ENCODE measurements at places on chromosomes 16 and 17. TPM values are rescaled to one million over a fixed set of nuclear protein-coding genes. Genes with fewer than 3 reads are reported as not detected.
A peak's percentile ranks its signal among the peaks of the same experiment; 100 is the strongest.

- H3K4me1 ChIP-seq = peaks cover 7% of the 10 kb centered on the region
- H3K4me3 ChIP-seq = no peak overlapping the region
- H3K36me3 ChIP-seq = no peaks in the 10 kb centered on the region
- no peak for DNase-seq
These were observed 3.5 kb upstream of the CNEP1R1 start for GRCh38 chr16:50021544-50021943.

The MPRIP gene
- total RNA-seq = 342 TPM

The P2RX5 gene
- total RNA-seq = 4.7 TPM

GRCh38 chr16:24488045-24488444 lies 51.3 kb upstream of the RBBP6 start:
- H3K27ac ChIP-seq = no peak overlapping the region
- H3K27me3 ChIP-seq = no peaks in the 10 kb centered on the region
- no peaks in the 10 kb centered on the region for H3K36me3 ChIP-seq
- no peak overlapping the region for H3K4me3 ChIP-seq
- no peaks in the 10 kb centered on the region for H3K4me1 ChIP-seq

DNA sequence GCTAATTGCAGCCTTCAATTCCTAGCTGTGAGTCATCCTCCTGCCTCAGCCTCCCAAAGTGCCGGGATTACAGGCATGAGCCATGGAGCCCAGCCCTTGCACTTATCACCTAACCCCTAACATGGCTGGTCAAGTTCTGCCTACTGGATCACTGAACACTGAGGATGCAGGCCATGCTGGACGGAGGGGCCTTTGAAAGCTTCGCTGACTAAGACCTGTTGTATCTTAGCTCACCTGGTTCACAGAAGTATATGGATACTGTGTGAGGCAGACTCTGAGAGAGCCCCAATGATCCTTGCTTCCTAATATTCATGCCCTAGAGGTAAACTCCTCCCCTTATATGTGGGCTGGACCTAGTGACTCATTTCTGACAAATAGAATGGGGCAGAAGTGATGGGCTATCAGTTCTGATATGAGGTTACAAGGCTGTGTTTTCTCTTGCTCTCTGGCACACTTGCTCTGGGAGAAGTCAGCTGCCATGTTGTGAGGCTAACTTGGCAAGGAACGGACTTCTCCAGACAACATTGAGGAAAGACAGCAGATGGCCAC lies 11.7 kb upstream of the TMIGD1 start:
- H3K27me3 ChIP-seq = no peaks in the 10 kb centered on the region
- no peaks in the 10 kb centered on the region for H3K36me3 ChIP-seq
- H3K27ac ChIP-seq = peak overlapping the region; percentile 82
- H3K4me1 ChIP-seq = peaks cover 14% of the 10 kb centered on the region
- DNase-seq = no peak

DNA sequence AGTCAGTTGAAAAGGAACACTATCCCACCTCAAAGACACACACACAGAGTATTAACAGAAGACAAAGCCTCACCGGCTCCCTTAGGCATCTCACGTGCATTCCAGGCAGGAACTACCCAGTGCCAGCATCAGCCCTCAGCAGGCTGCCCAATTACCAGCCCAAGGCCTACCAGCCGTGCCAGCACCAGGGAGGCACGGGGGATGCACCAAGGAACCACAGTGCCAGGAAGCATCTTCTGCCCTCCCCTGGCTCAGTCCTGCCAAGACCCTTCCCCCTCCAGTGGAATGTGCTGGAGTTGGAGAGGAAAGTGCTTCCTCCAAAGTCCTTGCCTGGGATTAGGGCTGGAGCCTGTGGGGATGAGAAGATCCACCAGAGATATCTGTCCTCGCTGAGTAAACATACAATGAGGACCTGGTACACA lies 11.0 kb upstream of the KRT19 start:
- no peaks in the 10 kb centered on the region for H3K4me1 ChIP-seq
- H3K27ac ChIP-seq = no peak overlapping the region
- no peak for DNase-seq
- H3K4me3 ChIP-seq = no peak overlapping the region

The ZPBP2 gene
- total RNA-seq = not detected

The SHISA6 gene
- 0.12 TPM for total RNA-seq

DNA sequence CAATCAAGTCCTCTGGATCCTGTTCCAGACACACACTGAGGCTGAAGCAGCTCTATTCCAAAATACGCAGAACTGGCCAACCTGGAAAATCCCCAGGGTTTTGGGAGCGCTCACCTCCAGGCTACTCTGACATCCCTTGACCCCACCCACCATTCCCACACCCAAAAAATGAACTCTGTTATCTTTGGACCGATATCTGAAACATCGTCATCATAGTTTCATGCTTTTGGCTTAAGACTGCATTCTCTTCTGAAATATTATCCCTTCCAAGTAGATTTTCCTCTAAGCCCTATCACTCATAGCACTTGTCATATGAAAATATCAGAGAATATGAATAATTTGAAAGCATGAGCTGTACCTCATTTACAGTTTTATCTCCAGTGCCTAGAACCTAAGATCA lies 34.7 kb downstream of the VAT1L start:
- no peak overlapping the region for H3K27ac ChIP-seq
- no peak overlapping the region for H3K4me3 ChIP-seq
- H3K27me3 ChIP-seq = no peaks in the 10 kb centered on the region
- no peak for DNase-seq

DNA sequence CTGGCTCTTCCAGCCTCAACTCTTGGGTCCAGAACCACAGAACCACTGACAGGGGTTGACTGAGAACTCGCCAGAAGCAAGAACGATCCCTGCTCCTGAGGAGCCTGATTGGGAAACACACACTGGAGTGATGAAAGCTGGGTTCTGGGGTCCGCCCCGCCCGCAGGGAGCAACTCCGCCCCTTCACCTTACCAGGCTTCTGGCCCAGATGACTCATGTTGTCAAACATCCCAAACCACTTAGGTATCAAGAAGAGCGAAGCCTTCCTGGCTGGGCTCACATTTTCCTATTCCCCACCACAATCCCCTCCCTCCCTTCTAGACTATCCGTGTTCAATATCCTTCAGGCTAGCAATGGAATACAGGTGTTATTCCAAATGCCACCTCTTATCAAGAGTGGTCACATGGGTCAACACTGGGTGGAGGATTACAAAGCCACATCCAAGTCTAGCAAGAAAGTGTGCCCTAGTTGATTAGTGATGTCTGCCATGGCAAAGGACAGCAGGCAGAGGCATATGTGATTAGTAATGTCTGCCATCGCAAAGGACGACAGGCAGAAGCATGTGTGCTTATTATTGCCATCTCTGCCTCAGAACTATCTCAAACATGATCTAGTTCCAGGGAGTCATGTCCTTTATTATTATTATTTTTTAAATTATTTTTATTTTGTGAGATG lies 70.5 kb downstream of the TIMM22 start:
- peaks cover 43% of the 10 kb centered on the region for H3K36me3 ChIP-seq
- no peaks in the 10 kb centered on the region for H3K4me1 ChIP-seq
- H3K27ac ChIP-seq = no peak overlapping the region
- H3K4me3 ChIP-seq = no peak overlapping the region
- no peak for DNase-seq
- no peaks in the 10 kb centered on the region for H3K27me3 ChIP-seq

DNA sequence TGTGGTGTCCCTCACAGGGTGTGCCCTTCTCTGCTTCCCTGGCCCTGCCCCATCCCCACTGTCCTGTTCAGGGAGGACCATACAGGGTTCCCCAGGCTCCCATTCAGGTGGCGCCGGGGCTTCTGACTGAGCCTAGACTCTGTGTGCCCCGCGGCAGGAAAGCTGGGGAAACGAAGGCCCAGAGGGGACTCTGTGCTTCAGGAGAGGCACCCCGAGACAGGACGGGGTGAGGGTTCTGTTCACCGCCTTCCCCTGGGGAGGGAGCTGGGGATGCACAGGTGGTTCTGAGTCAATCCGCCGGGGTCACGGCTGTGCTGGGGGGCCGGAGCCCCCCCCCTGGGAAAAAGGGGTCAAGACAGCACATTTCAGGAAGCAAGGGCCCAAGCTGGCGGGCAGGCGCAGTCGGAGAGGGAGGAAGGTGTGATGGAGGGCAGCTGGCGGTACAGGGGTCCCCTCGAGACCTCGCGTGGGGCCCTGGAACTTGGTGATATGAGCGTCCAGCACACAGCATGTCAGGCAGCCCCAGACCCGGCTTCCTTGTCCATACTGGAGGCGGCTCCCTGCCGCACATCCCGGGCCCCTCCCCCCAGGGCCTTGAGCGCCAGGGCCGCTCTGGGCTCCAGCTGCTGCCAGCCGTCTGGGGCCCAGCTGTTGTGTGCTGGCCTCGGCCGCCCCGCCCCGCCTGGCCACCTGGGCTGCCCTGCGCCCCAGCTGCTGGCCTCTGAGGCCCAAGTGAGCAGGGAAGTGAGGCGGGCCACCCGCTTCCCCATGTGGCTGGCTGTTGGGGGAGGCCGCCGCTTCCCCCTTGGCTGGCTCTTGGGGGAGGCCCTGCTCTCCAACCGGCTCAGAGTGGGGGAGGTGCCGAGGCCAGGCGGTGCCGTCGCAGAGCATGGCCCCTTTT lies 5.6 kb upstream of the NOTUM start:
- peak; percentile 94 for DNase-seq
- peaks cover 26% of the 10 kb centered on the region for H3K4me1 ChIP-seq
- H3K27ac ChIP-seq = peak overlapping the region; percentile 35
- H3K36me3 ChIP-seq = no peaks in the 10 kb centered on the region
- no peak overlapping the region for H3K4me3 ChIP-seq

GRCh38 chr16:10647721-10648296 lies 46.9 kb downstream of the TEKT5 start:
- H3K4me3 ChIP-seq = no peak overlapping the region
- H3K36me3 ChIP-seq = no peaks in the 10 kb centered on the region
- no peak for DNase-seq
- no peaks in the 10 kb centered on the region for H3K4me1 ChIP-seq
- no peaks in the 10 kb centered on the region for H3K27me3 ChIP-seq

The VASN gene
- 42.9 TPM for total RNA-seq

The GTF3C1 gene
- total RNA-seq = 71.1 TPM

DNA sequence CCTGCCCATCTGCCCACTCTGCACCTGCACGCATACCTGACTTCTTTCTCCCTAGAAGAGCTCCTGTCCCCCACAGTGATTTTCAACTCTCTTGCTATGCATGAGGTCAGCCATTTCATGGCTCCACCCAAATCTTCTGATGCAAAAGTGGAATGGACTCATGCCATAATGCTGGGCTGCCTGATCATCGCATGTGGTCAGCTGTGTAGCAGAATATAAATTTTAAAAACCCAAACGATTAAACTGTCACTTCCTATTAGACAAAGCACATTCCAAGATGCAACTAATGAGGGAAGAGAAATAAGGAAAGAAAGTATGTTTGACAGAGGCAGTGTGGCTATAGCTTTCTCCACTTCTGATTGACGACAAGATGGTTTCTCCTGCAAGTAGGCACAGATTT lies 26.1 kb downstream of the GRIN2A start:
- H3K27ac ChIP-seq = no peak overlapping the region
- no peaks in the 10 kb centered on the region for H3K4me1 ChIP-seq
- no peak overlapping the region for H3K4me3 ChIP-seq

GRCh38 chr16:9351841-9352434 lies 260.5 kb downstream of the HAPSTR1 start:
- H3K36me3 ChIP-seq = no peaks in the 10 kb centered on the region
- no peak overlapping the region for H3K4me3 ChIP-seq
- no peaks in the 10 kb centered on the region for H3K27me3 ChIP-seq

The WFIKKN2 gene
- total RNA-seq = 0.31 TPM

The KRT33B gene
- not detected for total RNA-seq

GRCh38 chr17:4514206-4514605 lies 15.5 kb downstream of the SPNS2 start:
- peak overlapping the region; percentile 88 for H3K27ac ChIP-seq
- peak; percentile 85 for DNase-seq
- H3K4me3 ChIP-seq = no peak overlapping the region
- H3K36me3 ChIP-seq = no peaks in the 10 kb centered on the region
- peaks cover 57% of the 10 kb centered on the region for H3K4me1 ChIP-seq

DNA sequence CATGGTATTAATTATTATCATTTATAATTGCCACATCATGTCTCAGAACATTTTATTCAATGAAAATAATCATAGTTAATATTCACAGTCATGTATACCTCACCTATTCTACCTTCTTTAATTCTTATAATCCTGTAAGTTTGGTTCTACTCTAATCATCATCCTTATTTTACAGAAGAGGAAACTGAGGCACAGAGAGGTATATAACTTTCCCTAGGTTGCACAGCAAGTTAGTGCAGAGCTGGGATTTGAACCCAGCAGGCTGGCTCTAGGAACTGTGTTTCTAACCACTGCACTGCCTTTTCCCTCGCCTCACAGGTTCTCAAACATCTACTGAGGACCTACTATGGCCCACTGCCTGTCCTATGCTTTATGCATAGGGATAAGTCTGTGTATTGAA lies 32.7 kb downstream of the WSB1 start:
- no peaks in the 10 kb centered on the region for H3K27me3 ChIP-seq
- DNase-seq = no peak
- H3K4me3 ChIP-seq = no peak overlapping the region
- H3K4me1 ChIP-seq = peaks cover 12% of the 10 kb centered on the region
- H3K27ac ChIP-seq = no peak overlapping the region

- H3K27ac ChIP-seq = no peak overlapping the region
- peaks cover 8% of the 10 kb centered on the region for H3K36me3 ChIP-seq
- DNase-seq = no peak
- H3K4me3 ChIP-seq = no peak overlapping the region
- no peaks in the 10 kb centered on the region for H3K27me3 ChIP-seq
- peaks cover 3% of the 10 kb centered on the region for H3K4me1 ChIP-seq
These were observed 8.4 kb downstream of the CDIPT start for GRCh38 chr16:29854520-29855100.

DNA sequence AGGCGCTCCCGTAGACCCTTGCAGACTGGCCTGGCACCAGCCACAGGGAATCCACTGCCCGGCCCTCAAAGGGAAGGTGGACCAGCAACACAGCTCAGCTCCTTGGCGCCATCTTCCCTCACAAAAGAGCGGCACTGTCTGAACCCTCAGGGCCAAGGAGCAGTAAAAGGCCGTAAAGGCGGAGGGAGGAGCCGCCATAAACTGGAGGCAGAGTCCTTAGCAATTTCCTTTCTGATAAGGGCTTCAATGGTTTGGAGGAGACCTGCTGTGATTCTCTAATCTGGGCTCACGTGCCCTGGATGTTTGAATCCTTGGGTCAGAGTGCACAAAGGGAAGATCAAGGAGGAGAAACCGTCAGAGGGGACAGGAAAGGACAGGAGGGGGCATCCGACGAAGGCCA lies 15.5 kb upstream of the AXIN2 start:
- no peak for DNase-seq
- no peaks in the 10 kb centered on the region for H3K27me3 ChIP-seq
- no peaks in the 10 kb centered on the region for H3K36me3 ChIP-seq
- no peak overlapping the region for H3K27ac ChIP-seq
- no peak overlapping the region for H3K4me3 ChIP-seq
- no peaks in the 10 kb centered on the region for H3K4me1 ChIP-seq

GRCh38 chr17:7043182-7043496 lies 753 bp downstream of the SLC16A11 start:
- no peaks in the 10 kb centered on the region for H3K36me3 ChIP-seq
- H3K4me3 ChIP-seq = peak overlapping the region; percentile 37
- peaks cover 28% of the 10 kb centered on the region for H3K4me1 ChIP-seq
- no peak for DNase-seq
- H3K27ac ChIP-seq = peak overlapping the region; percentile 76
- peaks cover 36% of the 10 kb centered on the region for H3K27me3 ChIP-seq

GRCh38 chr16:88983771-88984687 lies 7.0 kb upstream of the CBFA2T3 start:
- no peak for DNase-seq
- no peaks in the 10 kb centered on the region for H3K4me1 ChIP-seq
- no peaks in the 10 kb centered on the region for H3K36me3 ChIP-seq

GRCh38 chr17:41812381-41813151 lies at the start of gene FKBP10:
Gene FKBP10 (plus strand): TSS chr17:41813004. CDS start chr17:41813035, 31 bp downstream.
- H3K36me3 ChIP-seq = no peaks in the 10 kb centered on the region
- H3K27me3 ChIP-seq = no peaks in the 10 kb centered on the region
- peak within 1 kb of the TSS; percentile 64 for H3K27ac ChIP-seq
- DNase-seq = peak; percentile 97
